ENCODE measurements at places on chromosomes 6 and 20.
A peak's percentile ranks its signal among the peaks of the same experiment; 100 is the strongest.

- no peak for DNase-seq
Observed at GRCh38 chr6:12666886-12667285, 49.7 kb upstream of the PHACTR1 start.

DNA sequence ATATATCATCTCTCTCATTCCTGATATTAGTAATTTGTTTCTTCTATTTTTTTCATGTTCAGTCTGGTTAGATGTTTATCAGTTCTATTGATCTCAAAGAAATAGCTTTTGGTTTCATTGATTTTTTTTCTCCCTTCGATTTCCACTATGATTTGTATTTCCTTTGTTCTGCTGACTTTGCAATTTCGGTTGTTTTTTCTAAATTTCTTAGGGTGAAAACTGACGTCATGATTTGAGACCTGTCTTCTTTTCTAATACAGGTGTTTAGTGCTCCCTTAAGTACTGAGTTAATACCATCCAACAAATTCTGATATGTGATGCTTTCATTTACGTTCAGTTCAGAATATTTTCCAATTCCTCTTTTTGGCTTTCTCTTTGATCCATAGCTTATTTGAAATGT lies 25.2 kb downstream of the STX7 start:
- DNase-seq: no peak

DNA sequence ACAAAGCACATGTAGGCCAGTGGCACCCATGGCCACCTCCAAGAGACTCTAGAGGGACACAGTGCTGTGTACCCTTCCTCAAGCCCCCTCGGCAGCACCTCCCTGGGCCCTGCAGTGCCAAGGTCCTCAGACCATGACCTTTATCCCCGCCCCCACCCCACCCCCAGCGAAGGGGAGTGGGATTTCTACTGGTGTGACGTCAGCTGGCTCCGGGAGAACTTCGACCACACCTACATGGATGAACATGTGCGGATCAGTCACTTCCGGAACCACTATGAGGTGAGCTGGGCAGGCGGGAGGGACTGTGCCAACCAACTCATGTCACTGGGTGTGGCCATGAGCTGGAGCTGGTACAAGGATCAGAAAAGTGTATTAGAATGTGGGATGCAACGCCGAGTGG lies 38.0 kb downstream of the TTLL9 start:
- no peak for DNase-seq

DNA sequence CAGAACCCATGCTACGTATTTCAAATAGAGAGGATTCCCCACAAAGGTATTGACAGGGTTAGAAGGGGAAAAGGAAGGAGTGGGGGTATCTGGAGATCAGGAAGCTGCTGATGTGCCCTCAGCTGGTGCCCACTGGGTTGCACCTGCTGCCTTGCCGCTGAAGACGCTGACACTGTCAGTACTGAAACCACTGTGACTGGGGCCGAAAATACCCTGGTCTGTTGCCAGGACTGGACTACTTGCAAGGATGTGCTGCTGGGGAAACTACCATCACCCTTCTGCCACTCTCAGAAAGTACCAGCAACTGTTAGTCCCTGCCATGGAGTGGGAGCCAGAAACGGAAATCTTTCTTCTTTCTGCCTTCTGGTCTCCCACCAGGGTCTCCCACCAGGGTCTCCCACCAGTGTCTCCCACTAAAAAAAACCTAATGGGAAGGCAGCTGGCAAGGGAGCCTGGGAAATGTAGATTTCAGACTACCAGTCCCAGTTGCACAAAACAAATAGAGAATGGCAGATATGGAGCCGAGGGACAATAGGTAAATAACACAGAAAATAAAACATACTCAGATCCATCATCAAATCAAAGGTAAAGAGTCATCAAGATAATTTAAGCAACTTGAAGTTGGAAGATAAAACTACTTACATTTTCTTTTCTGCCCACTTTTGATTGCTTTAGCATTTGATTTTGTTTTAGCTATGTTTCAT lies 204.8 kb downstream of the TPBG start:
- no peak for DNase-seq

- DNase-seq: no peak
Observed at GRCh38 chr6:147322299-147323162, 118.3 kb downstream of the STXBP5 start.

DNA sequence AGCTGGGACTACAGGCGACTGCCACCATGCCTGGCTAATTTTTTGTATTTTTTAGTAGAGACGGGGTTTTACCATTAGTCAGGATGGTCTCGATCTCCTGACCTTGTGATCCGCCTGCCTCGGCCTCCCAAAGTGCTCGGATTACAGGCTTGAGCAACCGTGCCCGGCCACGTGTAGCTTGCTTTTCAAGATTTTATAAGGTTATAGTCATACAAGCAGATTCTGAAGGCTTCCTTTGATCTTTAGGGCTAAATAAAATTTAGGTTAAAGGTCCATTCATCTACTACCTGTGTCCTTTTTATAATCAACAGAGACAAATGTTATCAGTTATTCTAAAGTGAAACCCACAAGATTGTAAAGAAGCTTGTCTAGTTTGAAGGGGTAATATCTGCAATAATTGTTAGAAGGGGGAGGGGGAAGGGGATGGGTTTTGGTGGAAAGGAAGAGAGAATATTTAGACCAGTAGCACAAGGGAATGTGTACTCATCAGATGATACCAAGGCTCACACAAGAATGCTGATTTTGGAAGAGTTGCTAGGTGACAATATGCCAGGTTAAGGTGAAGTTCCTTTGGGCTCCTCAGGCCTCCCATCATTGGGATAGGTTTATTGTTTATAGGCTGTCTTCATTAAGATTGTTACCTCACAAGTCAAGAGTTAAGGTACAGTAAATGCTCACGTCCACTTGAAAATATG lies 284.7 kb downstream of the ALDH8A1 start:
- no peak for DNase-seq

- DNase-seq: peak; percentile 51
Observed at GRCh38 chr20:53899351-53900167, 170.8 kb downstream of the BCAS1 start.

- no peak for DNase-seq
Observed at GRCh38 chr6:159376516-159377158, 207.4 kb downstream of the FNDC1 start.
